ENCODE measurements at places on chromosomes 4 and X.

DNA sequence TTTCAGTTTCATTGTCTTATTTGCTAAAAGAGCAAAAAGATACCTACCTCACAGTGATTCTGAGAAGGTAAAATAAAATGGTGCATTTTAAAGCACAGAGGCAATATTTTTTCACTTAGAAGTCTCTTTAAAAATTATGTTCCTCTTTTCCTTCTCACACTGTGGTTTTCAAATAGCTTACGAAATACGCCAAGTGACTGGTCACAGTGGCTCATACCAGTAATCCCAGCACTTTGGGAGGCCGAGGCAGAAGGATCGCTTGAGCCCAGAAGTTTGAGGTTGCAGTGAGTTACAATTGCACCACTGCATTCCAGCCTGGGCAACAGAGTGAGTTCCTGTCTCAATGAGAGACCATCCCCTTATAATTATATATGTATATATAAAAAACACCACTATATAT lies 372.6 kb downstream of the FBXO8 start:
- no peak for DNase-seq

DNA sequence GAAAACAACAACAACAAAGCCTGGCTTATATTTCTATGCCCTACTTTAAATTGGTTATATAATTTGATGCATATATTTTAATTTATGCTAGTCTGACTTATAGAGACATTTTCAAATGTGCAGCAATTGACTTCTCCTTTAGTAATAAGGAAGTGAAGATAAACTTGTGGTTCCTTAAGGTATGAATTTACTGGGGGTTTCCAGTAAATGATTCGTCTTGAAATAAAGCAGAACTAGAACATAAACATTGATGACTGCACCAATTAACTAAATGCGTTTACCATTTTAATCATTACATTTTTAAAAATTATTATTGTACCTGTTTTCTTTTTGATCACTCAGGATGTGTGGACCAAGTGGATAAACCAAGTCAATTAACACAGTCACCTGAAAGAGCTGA lies 99.6 kb upstream of the CCSER1 start:
- DNase-seq = peak; percentile 35

- no peak for DNase-seq
Measured at GRCh38 chrX:52140020-52140419, 44.7 kb upstream of the MAGED4 start.

GRCh38 chr4:105652286-105652888 lies 56.1 kb downstream of the INTS12 start:
- DNase-seq = no peak

DNA sequence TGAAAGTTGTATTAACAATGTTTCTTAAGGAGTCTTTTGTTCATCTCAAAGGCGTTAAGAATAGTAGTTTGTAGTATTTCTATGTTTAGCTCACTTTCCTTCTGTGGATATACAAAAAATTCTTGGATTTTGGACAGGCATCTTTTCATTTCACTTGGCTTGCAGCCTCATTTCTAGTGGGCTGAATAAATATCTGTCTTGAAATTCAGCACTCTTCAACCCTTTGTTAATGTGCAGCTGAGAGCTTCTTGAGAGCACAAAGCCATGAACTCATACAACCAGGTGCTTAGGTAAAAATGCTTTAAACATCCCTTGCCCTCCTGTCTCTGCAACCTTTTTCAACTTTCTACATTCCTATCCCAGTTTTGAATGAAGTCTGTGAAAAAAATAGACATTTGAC lies 1003.2 kb downstream of the C4orf33 start:
- DNase-seq = no peak

DNA sequence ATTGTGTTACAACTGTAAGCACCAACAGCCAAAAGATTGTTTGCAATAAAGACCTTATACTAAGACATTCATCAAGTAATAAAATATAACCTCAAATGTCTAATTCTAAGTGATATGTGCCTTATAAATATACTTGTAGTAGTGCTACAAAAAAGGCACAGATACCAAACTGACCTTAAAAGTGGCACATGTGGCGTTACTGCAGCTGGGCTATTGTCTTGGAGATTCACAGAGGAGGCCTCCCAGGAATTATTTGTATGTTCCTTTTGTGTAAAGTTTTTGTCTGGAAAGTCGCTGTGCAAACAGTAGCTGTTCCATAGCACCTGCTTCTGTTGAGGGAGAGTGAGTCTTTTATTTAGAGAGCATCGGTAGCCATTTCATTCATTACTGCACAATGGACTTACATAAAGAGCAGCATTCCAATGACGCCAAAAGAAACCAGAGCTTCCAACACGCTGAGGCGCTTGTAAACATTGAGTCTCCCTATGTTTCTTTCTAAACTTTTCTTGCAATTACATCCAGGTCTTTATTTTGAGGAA lies 143.7 kb downstream of the RPA4 start:
- no peak for DNase-seq
